Brain microvascular endothelial cell (primary cell): ENCODE measurements at places on chromosomes 4 and X.
A peak's percentile ranks its signal among the peaks of the same experiment; 100 is the strongest.

- no peak for DNase-seq
Measured at GRCh38 chr4:25635501-25635900, 20.1 kb upstream of the SLC34A2 start.

DNA sequence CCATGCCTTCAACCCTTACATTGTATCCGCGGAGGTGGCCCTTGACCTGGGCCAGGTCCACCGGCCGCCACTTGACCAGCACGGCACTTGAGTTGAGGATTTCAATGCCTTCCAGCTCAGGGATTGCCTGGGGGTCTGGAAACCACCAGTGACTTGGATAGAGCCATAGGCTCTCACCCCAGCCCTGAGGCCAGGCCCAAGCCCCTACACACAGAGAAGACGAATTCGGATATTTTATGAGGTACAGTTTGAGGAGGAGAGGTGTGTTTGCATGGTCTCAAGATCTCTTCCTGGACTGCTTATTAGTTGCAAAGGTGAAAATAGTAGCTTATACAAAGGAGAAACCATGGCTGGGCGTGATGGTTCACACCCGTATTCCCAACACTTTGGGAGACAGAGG lies 20.3 kb downstream of the L1CAM start:
- DNase-seq, result no peak

DNA sequence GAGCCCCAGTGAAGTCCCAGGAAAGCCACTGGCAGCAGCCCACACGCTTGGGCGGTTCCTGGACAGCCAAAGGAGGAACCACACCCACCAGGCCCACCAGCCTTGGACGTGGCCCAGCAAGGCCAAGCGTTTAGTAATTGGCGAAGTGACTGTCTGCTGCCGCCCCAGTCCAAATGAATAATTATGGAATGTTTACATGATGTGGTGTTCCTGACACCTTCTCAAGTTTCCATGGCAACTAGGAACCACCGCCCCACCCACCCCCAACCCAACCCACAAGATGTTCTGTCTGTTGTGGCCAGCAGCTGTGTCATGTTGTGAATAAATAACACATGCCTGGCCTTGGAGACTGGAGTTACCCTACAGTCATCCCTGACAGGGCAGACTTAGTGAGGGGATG lies 22.3 kb downstream of the APLN start:
- DNase-seq, result no peak

GRCh38 chrX:14028473-14028872 lies 1.2 kb downstream of the GEMIN8 start:
- no peak for DNase-seq

GRCh38 chr4:65007841-65008439 lies 598.7 kb upstream of the TECRL start:
- DNase-seq, result peak; percentile 43

DNA sequence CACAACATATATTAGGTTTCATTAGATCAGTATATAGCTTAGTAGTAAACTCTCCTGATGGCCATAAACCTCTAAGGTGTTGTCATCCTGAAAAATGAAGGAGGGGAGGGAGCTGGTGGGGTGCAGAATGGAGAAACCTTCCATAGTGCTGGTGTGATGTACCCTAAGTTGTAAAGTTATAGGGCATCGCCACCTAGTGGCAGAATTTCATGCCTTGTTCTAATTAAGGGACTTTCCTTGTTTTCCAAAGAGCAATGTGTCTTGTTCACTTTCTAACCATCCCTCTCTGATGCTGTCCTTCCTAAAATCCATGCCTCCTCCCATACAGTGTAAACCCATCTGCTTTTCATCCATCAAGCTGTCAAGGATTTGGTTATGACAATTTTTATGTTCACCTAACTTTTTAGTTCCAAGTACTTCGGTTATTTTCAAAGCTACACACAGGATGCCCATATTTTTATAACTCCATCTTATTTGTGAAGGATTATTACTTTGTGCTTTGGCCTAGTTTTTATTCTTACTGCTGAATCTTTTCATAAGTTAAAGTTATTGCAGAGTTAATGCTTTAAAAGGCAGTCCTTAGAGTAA lies 4.5 kb downstream of the NBDY start:
- DNase-seq, result peak; percentile 54

- no peak for DNase-seq
Measured at GRCh38 chr4:165319030-165319429, 8.4 kb upstream of the MSMO1 start.

DNA sequence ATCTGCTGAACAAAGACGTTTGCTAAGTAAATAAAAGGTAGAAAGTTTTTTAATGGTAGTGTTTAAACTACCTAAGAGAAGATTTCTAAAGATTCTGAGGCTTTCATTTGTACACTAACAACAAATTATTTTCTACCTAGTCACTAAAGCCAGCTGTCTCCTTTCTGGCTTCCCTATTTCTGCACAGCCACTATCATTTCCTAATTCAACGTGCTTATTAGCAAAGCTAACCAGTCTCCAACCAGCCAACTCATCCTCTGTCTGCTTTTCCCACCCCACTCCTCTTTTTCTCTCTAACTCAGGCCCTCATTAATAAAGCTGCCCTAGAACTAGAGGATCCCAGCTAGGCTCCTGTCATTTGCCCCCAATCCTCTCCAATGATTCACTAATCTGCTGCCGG lies 118.2 kb downstream of the ZNF827 start:
- DNase-seq, result no peak

- no peak for DNase-seq
Measured at GRCh38 chrX:75051047-75051446, 105.0 kb downstream of the ABCB7 start.

GRCh38 chrX:154411981-154412340 lies 622 bp downstream of the TAFAZZIN start:
- no peak for DNase-seq
